ENCODE measurements at places on chromosomes 3 and 15.

GRCh38 chr15:58179741-58180381 is 41.7 kb downstream of the AQP9 start:
- DNase-seq, result no peak

- no peak for DNase-seq
These were observed 29.4 kb downstream of the GOLGB1 start for GRCh38 chr3:121720163-121720562.

DNA sequence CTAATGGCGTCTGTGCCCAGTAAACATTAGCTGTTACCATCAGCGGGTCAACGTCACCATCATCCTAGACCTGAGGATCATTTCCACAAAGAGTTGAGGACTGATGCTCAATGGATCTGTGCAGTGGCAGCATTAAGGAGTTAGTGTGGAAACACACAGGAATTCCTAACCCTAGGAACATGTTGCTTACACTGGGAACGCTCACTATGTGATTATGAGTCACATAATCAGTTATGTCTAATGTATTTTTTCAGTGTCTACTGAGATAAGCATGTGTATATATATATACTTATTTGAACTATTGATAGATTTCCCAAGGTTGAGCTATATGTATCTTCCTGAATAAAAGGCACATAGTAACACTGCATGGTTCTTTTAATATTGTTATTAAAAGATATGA is 19.0 kb downstream of the ARNT2 start:
- DNase-seq, result no peak

- no peak for DNase-seq
These were observed 88.0 kb downstream of the AAGAB start for GRCh38 chr15:67166280-67167009.

GRCh38 chr15:74239051-74239705 is 3.1 kb downstream of the CCDC33 start:
- DNase-seq, result no peak

GRCh38 chr3:171822431-171823106 is 12.3 kb upstream of the PLD1 start:
- DNase-seq, result no peak

DNA sequence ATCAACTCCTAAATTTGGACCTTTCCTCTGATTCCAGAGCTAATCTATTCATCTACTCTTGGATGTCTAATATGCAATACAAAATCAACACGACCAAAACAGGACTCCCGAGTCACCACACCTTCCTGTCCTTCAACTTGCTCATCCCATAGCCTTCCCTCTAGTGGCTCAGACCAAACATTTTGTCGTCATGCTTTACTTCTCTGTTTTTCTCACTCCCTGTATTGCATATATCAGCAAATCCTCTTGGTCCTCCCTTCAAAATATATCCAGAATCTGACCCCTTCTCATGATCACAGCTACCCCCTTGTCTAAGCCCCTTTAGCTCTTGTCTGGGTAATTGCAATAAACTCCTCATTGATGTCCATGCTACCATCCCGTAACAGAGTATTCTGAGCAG is 30.5 kb upstream of the DCP1A start:
- DNase-seq, result no peak

DNA sequence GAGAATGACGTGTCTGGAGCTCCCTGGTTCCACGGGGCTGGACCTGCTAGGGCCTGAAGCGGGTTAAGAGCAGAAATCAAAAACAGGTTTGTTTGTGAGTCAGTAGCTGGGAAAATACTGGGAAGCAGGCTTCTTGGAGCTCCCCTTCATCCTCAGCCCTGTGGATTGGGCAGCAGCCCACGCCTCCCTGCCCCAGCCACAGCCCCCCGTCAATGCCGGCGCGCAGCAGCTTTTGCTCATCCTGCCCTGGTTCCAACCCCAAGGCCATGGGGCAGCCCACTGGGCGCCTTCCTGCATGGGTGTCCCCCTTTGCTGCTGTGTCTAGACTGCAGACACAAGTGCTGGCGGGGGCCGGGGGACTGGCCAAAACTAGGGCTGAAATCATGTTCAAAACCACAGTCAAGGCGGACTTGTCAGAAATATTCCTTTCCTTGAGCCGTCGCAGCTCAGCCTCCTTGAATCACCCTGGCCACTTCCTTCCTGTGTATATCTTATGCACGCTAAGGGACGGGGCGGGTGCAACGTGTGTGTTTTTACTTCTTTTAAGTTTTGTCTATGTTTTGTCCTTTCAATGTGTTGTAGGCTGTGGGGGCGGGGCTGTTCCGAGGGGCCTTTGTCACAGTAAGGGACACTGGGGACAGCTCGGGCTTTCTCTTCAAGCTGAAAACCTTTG is 108.1 kb downstream of the KLF13 start:
- no peak for DNase-seq

GRCh38 chr3:13846716-13847570 is 32.9 kb downstream of the WNT7A start:
- DNase-seq, result no peak

GRCh38 chr15:77112838-77113504 is 42.1 kb upstream of the TSPAN3 start:
- no peak for DNase-seq

- no peak for DNase-seq
These were observed 19.9 kb downstream of the SLC6A6 start for GRCh38 chr3:14422016-14422963.
